ENCODE measurements at places on chromosomes 3 and 15.

DNA sequence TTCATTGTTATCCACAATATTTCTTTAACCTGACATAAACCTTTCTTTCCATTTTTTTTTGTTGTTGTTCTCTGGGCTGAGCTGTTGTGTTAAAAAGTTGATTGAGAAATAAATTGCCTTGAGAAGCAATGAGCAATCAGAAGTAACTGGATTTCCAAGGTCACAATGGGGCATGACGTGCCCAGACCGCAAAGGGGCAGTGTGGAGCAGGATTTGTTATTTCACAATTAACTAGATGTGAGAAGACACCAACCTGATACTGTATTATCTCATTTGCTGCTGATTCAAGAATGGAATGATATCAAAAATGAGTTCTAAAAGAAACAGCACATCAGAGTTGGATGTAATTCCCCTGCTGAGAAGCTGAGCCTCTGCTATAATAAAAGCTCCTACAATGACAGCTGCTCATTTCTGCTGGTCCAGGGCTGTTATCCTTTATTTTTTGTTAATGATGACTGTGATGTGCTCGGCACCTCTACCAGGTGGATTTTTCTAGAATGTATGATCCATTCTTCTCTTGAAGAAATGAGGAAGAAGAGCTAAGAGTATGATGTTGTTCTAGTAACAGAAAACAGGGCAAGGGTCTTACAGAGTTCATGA is 28.1 kb downstream of the CPNE4 start:
- DNase-seq: no peak

GRCh38 chr3:172713316-172713715 is 2.4 kb upstream of the NCEH1 start:
- DNase-seq: no peak

DNA sequence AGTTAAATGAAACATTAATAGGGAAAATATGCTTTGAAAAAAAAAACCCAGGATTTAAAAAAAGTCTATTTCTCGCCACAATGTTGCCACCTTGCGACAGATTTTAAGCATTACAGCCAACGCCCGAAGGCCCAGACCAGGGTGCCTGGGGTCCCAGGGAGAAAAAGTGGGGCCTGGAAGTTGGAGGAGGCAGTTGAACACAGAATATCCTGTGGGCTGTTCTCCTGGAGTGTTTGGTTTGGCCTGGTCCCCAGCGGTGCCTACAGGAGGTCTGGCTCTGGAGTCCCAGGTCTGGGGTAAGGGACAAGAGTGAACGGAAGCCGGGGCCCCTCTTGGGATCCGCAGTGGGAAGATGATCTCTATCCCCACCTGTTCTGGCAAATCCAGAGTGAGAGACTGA is 3.4 kb downstream of the RNU6-1 start:
- DNase-seq: no peak

GRCh38 chr3:122299215-122299614 is 25.8 kb upstream of the CSTA start:
- DNase-seq: no peak

GRCh38 chr3:59751606-59752005 is 701.8 kb upstream of the CFAP20DC start:
- no peak for DNase-seq

DNA sequence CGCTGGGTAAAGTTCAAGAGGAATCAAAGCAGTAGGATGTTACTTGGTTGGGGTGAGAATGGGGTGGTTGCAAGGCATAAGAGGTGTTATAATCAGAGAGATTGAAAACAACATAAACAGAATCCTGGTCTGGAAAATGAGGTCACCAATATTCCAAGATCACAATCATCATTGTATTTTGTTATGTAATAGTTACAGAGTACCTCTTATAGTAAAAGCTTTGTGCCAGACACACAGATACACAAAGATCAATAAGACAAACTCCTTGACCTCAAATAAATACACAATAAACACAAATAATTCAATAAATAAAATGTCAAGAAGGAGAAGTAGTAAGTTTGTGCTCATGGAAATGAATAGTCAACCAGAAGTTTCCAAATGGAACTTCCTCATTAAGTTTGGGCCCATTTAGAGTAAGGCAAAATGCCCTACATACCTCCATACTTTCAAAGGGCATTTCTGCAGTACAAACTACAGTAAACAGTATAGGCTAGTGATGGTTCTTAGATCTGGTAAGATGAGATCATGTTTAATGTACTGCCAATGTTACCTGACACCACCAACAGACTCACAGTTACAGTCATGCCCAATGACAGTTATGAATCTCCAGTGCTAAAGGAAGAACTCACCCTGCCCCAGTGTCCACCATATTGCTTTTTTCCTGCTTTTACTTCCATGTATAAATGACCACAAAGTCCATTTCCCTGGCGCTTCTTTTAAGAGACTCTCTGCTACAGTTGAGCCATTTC is 93.4 kb downstream of the KCNMB2 start:
- no peak for DNase-seq

- peak; percentile 35 for DNase-seq
These were observed 336.1 kb downstream of the ARRDC4 start for GRCh38 chr15:98296653-98297052.

GRCh38 chr3:141122455-141123030 is 71.4 kb downstream of the SPSB4 start:
- DNase-seq: no peak

GRCh38 chr15:35876762-35877161 is 330.8 kb upstream of the DPH6 start:
- DNase-seq: no peak

DNA sequence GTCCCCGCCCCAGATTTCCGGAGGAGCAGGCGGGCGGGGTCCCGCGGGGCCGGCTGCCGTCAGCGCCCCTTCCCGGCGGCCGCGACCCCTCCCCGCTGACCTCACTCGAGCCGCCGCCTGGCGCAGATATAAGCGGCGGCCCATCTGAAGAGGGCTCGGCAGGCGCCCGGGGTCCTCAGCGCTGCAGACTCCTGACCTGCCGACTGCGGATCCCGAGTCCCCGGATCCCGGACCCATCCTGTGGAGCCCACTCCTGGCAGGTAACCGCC is at the start of gene TRH:
TSS of gene TRH (plus strand) at position 157 of the 269 bp plus-strand sequence. CDS start 1,097 bp downstream, outside the sequence.
- DNase-seq: no peak

GRCh38 chr3:192277477-192277876 is 449.9 kb downstream of the FGF12 start:
- no peak for DNase-seq

GRCh38 chr15:58409861-58410260 is 21.9 kb upstream of the LIPC start:
- no peak for DNase-seq

- no peak for DNase-seq
These were observed 52.6 kb downstream of the ERC2 start for GRCh38 chr3:56415652-56416051.

GRCh38 chr3:14457999-14458398 is 55.6 kb downstream of the SLC6A6 start:
- DNase-seq: no peak

DNA sequence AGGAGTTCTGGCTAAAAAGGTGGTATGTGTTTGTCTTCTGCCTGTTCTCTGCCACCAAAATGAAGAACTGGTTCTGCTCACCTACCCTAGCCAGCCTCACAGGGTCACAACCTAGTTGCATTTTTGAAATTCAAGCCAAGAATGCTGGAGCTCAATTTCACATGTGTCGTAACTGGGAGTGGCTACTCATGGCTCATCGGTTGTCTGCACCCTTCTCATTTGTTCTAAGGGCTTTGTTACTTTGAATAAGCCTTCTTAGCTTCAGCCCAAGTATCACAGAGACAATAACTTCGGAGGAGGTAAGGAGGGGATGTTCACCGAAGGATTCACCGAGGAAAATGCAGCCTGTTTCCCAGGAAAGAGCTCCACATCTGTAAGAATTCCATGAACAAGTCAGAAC is 134.3 kb upstream of the RARB start:
- no peak for DNase-seq

- no peak for DNase-seq
These were observed 24.3 kb downstream of the SNX33 start for GRCh38 chr15:75671730-75672602.

- no peak for DNase-seq
These were observed 474.8 kb downstream of the CNTN3 start for GRCh38 chr3:74139648-74140047.

Data from NCI-H524 treated with DMSO at 0.1 percent for 48 hours (cell line).